ENCODE measurements at places on chromosomes 5 and 9. TPM values are rescaled to one million over a fixed set of nuclear protein-coding genes. Genes with fewer than 3 reads are reported as not detected.
A peak's percentile ranks its signal among the peaks of the same experiment; 100 is the strongest.

DNA sequence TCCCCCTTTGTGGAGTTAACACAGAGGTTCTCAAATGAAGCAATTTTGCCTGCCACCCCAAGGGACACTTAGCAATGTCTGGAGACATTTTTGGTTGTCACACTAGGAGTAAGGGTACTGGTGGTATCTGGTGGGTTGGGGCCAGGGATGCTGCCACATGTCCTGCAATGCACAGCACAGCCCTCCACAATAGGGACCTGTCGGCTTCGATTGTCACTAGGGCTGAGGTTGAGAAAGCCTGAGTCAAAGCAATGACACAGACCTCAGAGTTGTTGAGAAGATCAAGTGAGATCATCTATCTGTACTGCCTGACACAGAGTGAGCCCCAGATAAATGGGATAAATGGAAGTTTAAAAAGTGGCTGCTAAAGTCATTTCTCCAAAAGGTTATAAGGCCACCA is 249.2 kb upstream of the KLF4 start:
- no peak for DNase-seq

- no peak for DNase-seq
Measured at GRCh38 chr5:127083711-127084110, 10.4 kb upstream of the C5orf63 start.

- DNase-seq = no peak
Measured at GRCh38 chr9:13244181-13244580, 35.3 kb downstream of the MPDZ start.

DNA sequence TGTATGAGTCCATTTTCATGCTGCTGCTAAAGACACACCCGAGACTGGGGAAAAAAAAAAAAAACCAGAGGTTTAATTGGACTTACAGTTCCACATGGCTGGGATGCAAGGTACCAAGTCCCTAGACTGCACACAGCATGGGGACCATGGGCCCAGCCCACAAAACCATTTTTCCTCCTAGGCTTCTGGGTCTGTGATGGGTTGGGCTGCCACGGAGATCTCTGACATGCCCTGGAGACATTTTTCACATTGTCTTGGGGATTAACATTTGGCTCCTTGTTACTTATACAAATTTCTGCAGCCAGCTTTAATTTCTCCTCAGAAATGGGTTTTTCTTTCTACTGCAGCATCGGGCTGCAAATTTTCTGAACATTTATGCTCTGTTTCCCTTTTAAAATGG is 340.3 kb upstream of the NUDT12 start:
- no peak for DNase-seq

- DNase-seq = no peak
Measured at GRCh38 chr5:124060011-124060410, 548.0 kb downstream of the CSNK1G3 start.

GRCh38 chr5:126597156-126597555 is 2.1 kb upstream of the ALDH7A1 start:
- DNase-seq = peak; percentile 12

DNA sequence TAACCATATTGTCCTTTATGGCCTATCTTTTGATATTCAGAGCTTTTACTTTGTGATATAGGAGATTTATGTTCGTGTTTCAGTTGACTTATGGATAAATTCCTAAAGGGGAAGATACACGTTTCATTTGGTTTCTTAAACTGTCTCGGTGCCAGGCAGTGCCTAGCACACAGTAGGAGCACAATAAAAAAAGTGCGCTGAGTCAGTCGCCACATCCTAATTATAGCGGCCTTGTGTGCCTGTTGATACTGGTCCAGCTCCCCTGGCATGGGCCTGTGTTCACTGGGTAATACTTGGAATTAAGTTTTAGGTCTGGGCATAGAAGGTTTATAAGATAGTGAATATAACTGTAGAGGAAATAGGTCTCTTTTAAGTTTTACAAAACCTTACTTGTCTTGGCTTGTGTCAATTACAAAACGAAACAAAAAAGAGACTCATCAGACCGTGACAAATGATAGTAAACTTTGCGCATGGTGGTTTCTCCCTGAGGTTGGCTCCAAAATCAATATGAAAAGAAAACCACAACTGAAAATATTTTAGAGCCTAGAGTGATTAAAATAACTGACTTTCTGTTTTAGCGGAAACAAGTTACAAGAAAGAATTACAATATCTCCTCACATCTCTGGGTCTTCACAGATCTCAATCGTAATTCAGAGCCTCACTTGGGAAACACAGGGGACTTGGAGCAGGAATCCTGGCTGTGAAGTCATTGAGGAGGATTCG is 84.8 kb downstream of the MVB12B start:
- no peak for DNase-seq

DNA sequence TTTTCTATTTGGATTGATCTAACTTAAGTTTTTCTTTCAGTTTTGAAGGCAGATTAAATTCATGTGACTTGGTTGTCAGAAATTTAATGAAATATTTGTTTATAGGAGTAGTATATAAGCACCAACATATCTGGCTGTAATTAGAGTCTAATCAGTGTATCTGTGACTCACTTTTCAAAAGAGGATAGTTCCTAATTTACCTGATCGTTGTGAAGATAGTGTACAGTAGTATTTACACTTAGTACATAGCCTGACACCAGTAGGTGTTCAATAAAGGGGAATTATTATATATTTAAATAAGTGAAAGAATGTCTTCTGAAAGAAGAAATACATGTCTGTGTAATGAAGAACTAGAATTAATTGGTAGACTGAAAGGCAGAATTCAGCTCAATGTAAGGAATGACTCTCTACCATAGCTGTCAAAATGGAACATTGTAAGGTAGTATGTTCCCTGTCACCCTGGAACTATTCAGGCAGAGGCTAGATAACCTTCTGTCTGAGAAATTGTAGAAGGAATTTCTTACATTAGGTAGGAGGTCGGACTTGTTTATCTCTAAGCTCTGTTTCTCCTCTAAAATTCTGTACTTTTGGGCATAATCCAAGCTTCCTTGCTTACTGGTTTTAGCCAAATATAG is 8.6 kb downstream of the TGFBR1 start:
- DNase-seq = no peak

GRCh38 chr5:81761270-81761669 is 10.4 kb upstream of the SSBP2 start:
- no peak for DNase-seq

GRCh38 chr9:133563291-133563796 is 28.8 kb downstream of the ADAMTSL2 start:
- DNase-seq = no peak

GRCh38 chr9:72984226-72984947 is 31.5 kb upstream of the ALDH1A1 start:
- no peak for DNase-seq

DNA sequence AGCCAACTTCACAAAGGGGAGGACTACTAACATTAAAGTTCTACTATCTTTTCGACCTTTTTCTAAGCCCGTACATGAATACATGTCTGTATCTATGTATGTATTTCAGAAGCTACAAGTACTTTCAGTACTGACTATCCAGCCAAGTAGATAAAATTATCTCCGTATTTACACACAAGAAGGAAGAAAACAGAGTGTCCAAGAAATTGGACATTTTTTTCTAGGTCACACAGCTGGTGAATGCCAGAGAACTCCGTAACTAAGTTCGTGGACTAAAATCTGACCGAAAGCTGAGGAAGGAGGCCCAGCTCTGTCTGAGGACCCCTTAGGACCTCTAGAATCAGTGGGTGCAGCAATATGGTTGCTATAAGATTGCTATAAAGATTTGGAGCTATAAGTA is 83.4 kb downstream of the MAMDC2 start:
- no peak for DNase-seq

DNA sequence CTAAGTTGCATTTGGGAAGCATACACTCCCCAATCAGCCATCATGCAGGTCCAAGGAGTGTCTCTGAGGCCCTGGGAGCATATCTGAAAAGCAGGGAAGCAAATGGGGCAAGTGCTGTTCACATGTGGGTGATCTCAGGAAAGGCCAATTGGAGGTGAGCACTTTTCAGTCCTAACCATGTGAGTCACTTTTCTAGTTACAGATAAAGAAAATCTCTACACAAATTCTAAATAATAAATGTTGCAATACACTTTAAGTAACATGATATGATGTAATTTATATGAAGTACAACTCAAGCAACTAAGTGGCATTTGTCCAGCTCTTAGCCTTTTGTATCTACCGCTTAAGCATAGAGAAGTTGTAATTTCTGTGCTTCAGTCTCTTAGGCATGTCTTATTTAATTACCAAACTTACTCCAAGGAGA is 18.4 kb downstream of the ADAMTS16 start:
- DNase-seq = no peak

- DNase-seq = no peak
Measured at GRCh38 chr5:82785456-82785855, 291.7 kb downstream of the TMEM167A start.

DNA sequence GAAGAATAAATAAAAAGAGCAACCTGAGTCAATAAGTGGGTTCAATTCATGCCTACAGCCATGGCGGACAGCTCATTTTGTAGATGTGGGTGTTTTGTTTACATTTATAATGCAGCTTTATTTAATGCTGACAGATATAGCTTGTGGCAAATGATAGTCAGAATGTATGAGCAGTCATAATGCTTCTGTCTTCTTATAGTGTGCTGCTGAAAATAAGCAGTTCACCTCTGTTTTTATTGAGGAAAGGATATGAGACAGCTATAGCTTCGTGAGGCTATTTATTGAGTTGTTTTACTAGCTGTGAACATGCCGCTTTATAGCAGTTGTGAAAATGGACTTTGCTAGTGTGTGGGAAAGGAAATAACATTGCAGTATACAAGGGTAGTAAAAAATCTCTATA is 147.4 kb downstream of the PBX3 start:
- DNase-seq = no peak

DNA sequence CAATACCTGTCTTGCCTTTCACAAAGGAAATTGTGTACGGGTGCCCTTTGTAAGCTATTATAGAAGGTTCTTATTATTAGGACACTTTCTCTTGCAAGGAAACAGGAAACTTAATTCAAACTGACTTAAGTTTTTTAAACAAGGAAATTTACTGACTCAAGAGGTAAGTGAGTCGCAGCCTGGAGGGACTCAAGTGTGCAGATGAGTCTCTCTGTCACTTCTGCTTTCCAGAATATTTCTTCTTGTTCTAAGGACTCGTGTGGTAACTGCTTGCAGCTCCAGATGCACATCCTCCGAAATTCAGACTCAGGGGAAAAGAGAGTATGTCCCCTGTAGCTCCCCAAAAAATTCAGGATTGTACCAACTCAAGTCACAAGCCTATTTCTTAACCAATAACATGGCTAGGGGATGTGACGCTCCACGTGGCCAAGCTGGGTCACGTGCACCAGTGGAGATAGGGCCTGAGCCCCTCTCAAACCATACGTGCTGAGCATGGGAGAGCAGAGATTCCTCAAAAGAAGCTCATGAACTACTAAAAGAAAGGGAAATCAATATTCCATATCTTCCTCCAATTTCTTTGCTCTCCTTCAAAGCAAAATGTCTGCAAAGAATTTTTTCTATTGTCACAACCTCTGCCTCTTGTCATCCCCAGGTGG is 49.2 kb upstream of the ERCC6L2 start:
- no peak for DNase-seq

- no peak for DNase-seq
Measured at GRCh38 chr9:130265431-130266235, at the start of gene HMCN2. Gene HMCN2, plus strand, starts transcription at chr9:130265760. Its CDS starts 119 bp downstream, at chr9:130265879.

DNA sequence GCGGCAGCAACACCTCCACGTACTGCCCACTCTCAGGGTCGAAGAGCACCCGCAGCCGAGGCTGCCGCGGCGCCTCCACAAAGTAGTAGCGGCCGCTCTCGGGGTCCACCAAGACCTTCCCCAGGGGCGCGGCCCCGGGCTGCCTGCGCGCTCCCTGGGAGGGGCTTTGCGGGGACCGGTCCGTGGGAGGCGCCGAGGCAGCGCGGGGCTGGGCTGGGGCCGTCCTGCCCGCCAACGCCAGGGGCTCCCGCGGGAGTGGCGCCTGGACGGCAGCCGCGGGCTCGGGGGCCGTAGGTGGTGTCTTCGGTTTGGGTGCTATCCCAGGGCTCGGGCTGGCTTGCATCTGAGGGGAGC is 2.6 kb upstream of the MZB1 start:
- DNase-seq = peak; percentile 32

DNA sequence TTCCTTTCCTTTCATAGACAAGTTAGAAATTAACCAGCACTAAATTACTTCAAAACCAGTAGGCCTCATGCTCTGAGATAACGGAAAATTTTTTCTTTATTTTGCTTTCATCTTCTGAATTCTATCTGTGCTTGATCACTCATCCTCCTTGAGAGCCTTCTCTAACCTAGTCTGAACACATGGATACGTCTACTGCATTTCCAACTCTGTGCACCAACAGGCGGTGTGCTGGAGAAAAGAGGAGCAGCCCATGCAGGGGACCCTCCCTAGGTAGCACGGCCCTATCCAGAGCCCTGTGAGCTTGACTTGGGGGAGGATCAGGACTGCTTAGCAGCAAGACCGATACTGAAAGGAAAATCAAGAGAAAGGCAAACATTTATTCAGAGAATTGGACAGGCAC is 149.8 kb downstream of the AUH start:
- no peak for DNase-seq

DNA sequence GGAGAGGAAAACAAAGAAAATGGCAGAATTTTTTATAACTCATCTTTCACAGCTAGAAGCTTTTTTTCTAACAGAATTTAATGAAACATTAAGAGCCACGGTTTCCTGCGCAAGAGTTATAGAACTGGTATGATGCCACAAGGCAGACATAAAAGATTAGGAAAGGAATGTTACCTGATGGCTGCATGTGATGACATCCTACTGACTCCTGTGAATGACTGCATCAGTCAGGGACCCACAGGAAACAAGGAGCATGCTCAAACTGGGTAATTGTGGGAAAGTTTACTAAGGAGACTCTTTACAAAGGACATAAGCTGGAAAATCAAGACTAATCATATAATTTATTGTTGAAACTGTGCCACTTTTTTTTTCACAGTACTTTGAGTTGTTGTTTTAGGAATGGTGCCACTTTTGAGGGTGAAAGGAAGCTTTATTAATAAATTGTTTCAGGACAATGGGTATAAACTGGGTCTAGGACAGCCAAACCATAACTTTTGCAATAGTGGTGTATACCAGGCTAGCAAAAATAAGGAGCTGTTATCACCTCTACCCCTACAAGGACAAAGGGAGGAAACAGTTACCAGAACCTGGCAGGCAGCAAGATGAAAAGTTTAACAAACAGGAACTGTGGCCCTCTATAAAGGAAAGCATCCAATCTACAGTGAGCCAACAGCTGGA is 5.1 kb upstream of the TSLP start:
- DNase-seq = no peak

GRCh38 chr5:124735169-124735858 is 11.1 kb downstream of the ZNF608 start:
- no peak for DNase-seq

PAEP gene
- polyA plus RNA-seq = not detected

GNPDA1 gene
- polyA plus RNA-seq = 53.2 TPM

FSTL4 gene
- 0.90 TPM for polyA plus RNA-seq

NIPBL gene
- polyA plus RNA-seq = 12.3 TPM

WDR36 gene
- polyA plus RNA-seq = 15.3 TPM

All from A549 (cell line).